ENCODE measurements at places on chromosomes 7 and 10.
A peak's percentile ranks its signal among the peaks of the same experiment; 100 is the strongest.

GRCh38 chr7:106464651-106465050, 179.9 kb upstream of the NAMPT start:
- DNase-seq = no peak

- peak; percentile 33 for DNase-seq
Measured at GRCh38 chr7:111198255-111198654, 107.3 kb downstream of the LRRN3 start.

GRCh38 chr10:102393411-102394078, 2.0 kb upstream of the NFKB2 start:
- DNase-seq = no peak

GRCh38 chr7:134472572-134473244, 13.8 kb upstream of the AKR1B1 start:
- no peak for DNase-seq

- no peak for DNase-seq
Measured at GRCh38 chr7:71361451-71362032, 229.6 kb downstream of the GALNT17 start.

- DNase-seq = no peak
Measured at GRCh38 chr7:36923943-36924436, 199.7 kb upstream of the AOAH start.

DNA sequence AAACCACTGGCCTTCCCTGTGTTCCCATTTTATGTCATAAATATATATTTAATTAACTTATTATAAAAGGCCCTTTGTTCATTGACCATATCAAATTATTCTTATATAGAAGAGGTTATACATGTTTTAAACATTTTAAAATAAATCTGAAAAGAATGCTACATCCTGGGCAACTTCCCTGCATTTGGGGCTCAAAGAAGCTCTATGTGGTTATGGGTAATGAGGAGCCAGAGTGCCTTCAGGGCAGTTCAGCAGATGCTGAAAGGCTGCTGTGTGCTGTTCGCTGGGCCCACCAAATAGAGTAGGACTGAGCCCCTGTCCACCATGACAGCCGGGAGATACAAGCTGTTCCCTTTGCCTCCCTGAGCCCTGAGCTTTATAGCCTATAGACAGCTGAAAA, 35.9 kb downstream of the HTRA1 start:
- no peak for DNase-seq

GRCh38 chr7:16817536-16817935, 12.7 kb upstream of the AGR2 start:
- no peak for DNase-seq

GRCh38 chr10:11320809-11321520, 290.5 kb downstream of the USP6NL start:
- peak; percentile 40 for DNase-seq

DNA sequence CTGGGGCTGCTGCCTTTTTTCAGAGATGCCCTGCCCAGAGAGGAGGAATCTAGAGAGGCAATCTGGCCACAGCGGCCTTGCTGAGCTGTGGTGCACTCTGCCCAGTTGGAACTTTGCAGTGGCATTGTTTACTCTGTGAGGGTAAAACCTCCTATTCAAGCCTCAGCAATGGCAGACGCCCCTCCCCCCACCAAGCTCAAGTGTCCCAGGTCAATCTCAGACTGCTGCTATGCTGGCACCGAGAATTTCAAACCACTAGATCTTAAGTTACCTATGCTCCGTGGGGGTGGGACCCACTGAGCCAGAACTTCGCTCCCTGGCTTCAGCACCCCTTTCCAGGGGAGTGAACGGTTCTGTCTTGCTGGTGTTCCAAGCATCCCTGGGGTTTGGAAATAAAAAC, 77.2 kb downstream of the EXOC4 start:
- DNase-seq = no peak

- no peak for DNase-seq
Measured at GRCh38 chr7:34750209-34750608, 92.2 kb downstream of the NPSR1 start.

GRCh38 chr10:48693206-48693605, 8.5 kb downstream of the WDFY4 start:
- DNase-seq = no peak

DNA sequence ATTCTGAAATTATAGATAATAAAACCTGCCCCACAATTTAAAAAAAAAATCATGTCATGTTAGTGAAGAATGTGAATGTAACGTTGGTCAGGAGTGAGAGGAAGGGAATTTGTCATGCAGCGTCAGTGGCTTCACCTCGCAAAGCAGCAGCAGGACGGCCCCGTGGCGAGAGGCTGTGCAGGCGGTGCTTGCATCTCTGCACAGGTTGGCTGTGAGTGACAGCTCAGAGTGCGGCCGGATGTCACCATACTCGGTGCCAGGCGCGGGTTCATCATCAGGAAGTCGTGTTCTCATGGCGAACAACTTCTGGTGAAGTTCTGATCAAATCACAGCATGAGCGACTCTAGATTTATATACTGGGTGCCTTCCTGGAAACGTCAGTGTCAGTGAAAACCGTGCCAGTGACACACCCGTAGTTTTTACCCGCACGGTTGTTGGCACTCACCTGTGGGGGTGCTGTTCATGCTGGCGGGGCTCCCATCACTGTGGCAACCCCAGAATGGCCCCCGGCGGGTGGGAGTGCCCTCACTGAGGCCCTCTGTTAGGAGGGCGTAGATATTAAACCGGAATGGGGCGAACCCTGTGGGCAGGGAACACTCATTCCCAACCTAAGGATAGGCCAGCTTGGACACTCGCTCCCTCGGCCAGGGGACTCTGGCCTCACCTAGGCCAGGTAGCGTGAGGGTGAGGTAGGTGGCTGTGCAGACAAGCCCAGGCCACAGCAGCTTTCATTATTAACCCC, 120.3 kb downstream of the CYTH3 start:
- no peak for DNase-seq

- no peak for DNase-seq
Measured at GRCh38 chr7:134894928-134895327, 91.4 kb upstream of the AGBL3 start.
